K562 (cell line): ENCODE measurements at places on chromosomes 2 and 18. TPM values are rescaled to one million over a fixed set of nuclear protein-coding genes. Genes with fewer than 3 reads are reported as not detected.

Gene RFX8
- not detected in 2 replicates for total RNA-seq

Gene PROKR1
- total RNA-seq: 0.18 and 0.22 TPM in 2 replicates

Gene ABCA12
- total RNA-seq: 0.02 TPM in 2 replicates

Gene ITGAV
- 15.5 and 17.7 TPM in 2 replicates for total RNA-seq

Gene CHST9
- not detected in 2 replicates for total RNA-seq

Gene REG3A
- total RNA-seq: 0.31 TPM in 1 of 2 replicates, not detected in the other

DNA sequence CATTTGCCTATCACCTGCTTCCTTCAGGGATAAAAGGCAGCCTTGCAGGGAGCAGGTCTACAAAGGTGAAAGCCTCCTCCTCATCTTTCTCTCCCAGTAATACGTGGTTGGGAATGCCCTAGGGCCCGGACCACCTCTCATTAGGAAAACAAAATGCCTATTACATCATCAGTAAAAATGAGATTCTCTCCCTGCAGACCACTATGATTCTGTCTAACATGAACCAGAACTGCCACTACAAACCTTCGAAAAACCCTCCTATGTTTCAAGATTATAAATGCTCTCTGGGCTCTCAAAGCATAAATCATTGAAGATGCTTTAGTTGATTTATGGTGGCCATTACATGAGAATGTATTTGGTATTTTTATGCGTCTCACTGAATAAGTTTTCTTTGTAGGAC lies 108.4 kb upstream of the ARL5A start:
- no peak overlapping the region for H3K27ac ChIP-seq
- no peak for DNase-seq
- no peaks in the 10 kb centered on the region for H3K4me1 ChIP-seq
- no peak overlapping the region for H3K4me3 ChIP-seq
- H3K36me3 ChIP-seq: no peaks in the 10 kb centered on the region

DNA sequence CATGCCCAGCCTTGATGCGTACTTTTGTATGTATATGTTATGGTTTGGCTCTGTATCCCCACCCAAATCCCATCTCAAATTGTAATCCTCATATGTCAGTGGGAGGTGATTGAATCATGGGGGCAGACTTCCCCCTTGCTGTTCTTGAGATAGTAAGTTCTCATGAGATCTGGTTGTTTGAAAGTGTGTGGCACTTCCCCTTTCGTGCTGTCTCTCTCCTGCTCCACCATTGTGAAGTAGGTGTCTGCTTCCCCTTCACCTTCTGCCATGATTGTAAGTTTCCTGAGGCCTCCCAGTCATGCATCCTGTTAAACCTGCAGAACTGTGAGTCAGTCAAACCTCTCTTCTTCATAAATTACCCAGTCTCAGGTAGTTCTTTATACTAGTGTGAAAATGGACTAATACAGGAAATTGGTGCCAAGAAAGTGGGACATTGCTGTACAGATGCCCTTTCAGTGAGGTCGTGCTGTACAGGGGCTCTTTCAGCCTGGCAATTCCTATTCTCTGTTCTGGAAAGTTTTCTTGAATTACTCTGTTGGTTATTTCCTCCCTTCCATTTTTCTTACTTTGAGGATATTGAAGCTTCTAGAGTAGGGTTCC lies 38.2 kb downstream of the KCMF1 start:
- peaks cover 17% of the 10 kb centered on the region; the same call in 2 of the 3 replicates for H3K36me3 ChIP-seq
- H3K4me3 ChIP-seq: no peak overlapping the region
- peak overlapping the region; percentile 4; the same call in 1 of the 3 replicates for H3K27ac ChIP-seq
- DNase-seq: no peak
- no peaks in the 10 kb centered on the region; the same call in 1 of the 2 replicates for H3K4me1 ChIP-seq

DNA sequence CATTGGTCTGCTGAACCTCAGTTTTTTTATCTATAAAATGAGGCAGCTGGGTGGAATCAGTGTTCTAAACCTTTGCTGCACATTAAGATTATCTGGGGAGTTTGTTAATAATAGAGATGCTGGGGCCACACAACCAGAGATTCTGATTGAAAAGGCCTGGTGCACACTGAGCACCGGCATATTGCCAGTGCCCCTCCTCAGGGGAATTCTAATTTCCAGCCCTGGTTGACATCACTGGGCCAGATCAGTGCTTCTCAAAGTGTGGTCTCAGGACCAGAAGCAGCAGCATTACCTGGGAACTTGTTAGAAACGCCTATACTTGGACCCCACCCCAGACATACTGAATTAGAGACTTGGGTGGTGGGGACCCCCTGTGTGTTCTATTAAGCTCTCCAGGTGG lies 112.5 kb downstream of the SETBP1 start:
- no peak for DNase-seq
- H3K4me1 ChIP-seq: no peaks in the 10 kb centered on the region
- H3K4me3 ChIP-seq: no peak overlapping the region
- no peaks in the 10 kb centered on the region for H3K27me3 ChIP-seq

DNA sequence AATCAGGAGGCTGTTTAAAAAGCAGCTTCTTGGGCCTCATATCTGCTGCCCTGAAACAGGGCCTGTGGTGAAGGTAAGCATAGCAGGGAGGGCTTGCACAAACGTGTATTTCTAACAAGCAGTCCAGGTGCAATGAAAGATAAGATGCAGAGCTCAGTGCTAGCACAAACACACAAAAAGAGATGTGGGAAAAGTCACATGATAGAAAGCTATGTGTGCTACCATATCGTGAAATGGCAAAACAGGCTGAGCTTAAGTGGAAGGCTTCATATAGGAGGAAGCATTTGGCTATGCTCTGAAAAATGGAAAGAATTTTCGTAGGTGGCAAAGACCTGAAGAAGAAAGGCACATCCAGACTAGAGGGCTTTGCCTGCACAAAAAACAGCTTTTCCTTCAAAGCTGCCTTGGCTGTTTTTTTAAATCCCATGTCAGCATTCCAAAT lies 10.2 kb downstream of the RSAD2 start:
- no peaks in the 10 kb centered on the region for H3K36me3 ChIP-seq
- H3K4me3 ChIP-seq: no peak overlapping the region
- DNase-seq: peak; percentile 79

- no peak overlapping the region for H3K4me3 ChIP-seq
- H3K27me3 ChIP-seq: peaks cover 38% of the 10 kb centered on the region
- no peak overlapping the region for H3K27ac ChIP-seq
- no peaks in the 10 kb centered on the region for H3K36me3 ChIP-seq
These were observed 845 bp upstream of the MYCN start for GRCh38 chr2:15939556-15939853.

DNA sequence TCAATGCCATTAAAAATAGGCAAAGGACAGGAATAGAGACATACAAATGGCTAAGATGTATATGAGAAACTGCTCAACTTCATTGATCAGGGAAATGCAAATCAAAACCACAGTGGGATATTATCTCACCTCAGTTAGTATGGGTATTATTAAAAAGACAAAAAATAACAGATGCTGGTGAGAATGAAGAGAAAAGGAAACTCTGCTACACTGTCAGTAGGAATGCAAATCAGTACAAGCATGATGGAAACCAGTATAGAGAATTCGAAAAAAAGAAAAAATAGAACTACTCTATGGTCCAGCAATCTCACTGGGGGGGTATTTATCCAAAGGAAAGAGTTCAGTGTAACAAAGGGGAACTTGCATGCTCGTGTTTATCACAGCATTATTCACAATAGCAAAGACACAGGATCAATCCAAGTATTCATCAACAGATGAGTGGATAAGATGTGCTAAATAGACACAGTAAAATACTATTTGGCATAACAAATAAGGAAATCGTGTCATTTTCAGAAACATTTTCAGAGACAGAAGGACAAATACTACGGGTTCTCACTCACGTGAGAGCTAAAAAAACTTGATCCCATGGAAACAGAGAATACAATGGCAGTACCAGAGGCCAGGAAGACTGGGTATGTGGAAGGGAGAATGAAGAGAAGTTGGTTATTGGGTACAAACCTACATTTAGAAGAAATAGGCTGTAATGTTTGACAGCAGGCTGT lies 60.6 kb downstream of the CCDC74A start:
- H3K36me3 ChIP-seq: no peaks in the 10 kb centered on the region
- no peak overlapping the region for H3K4me3 ChIP-seq
- no peak overlapping the region for H3K27ac ChIP-seq
- no peaks in the 10 kb centered on the region for H3K4me1 ChIP-seq

GRCh38 chr2:57180042-57180567 lies 866.5 kb upstream of the VRK2 start:
- H3K27ac ChIP-seq: no peak overlapping the region
- no peaks in the 10 kb centered on the region for H3K27me3 ChIP-seq
- no peak for DNase-seq
- no peaks in the 10 kb centered on the region for H3K36me3 ChIP-seq
- H3K4me3 ChIP-seq: no peak overlapping the region
- H3K4me1 ChIP-seq: no peaks in the 10 kb centered on the region

DNA sequence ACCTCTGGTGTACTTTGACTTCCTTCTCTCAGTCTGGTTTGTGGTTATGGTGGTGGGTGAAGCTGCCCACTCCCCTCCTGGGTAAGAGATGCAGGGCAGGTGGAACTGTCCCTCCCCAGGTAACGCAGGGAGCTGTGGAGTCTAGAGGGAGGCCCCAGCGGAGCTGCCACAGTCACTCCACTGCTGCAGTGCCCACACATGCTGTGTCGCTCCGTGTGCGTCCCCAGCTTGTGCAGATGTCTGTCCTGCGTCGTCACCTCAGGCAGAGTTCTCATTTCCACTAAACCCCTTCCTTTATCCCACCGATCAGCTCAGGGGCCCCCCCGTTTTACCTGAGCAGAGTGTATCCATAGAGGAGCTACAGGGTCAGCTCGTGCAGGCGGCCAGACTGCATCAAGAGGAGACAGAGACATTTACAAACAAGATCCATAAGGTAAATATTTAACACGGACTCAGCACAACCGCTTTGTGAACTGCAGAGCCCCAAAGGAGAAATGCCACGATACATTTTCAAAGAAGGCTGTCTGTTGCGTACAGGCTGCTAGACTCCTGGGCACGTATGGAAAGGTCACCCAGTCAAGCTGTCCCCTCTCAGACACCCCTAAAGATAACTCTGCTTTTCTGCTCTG lies 87.4 kb downstream of the MTCL1 start:
- H3K4me1 ChIP-seq: peaks cover 3% of the 10 kb centered on the region
- no peak for DNase-seq
- H3K27me3 ChIP-seq: peaks cover 23% of the 10 kb centered on the region
- no peak overlapping the region for H3K27ac ChIP-seq
